ENCODE measurements at places on chromosomes 13 and 19. TPM values are rescaled to one million over a fixed set of nuclear protein-coding genes. Genes with fewer than 3 reads are reported as not detected.

The PLVAP gene
- total RNA-seq = not detected

The ANGPTL8 gene
- total RNA-seq = not detected

The ANGPTL4 gene
- total RNA-seq = 3.4 TPM

The CYP2S1 gene
- 19.5 TPM for total RNA-seq

Data from nasal cavity respiratory epithelium epithelial cell of viscerocranial mucosa (primary cell).